LHCN-M2 (cell line): ENCODE measurements at places on chromosomes 12 and 14. TPM values are rescaled to one million over a fixed set of nuclear protein-coding genes. Genes with fewer than 3 reads are reported as not detected.
A peak's percentile ranks its signal among the peaks of the same experiment; 100 is the strongest.

The CNIH1 gene
- 144 and 255 TPM in 2 replicates for total RNA-seq

The PPP1R36 gene
- total RNA-seq, result 0.58 and 1.1 TPM in 2 replicates

The GPX2 gene
- total RNA-seq, result not detected in 2 replicates

The CMA1 gene
- not detected in 2 replicates for total RNA-seq

The RXYLT1 gene
- total RNA-seq, result 30.6 and 32.9 TPM in 2 replicates

GRCh38 chr12:4432878-4433744 is 12.5 kb downstream of the FGF6 start:
- no peak for DNase-seq

- peak; percentile 4 for DNase-seq
Measured at GRCh38 chr12:8912914-8913313, 1.4 kb upstream of the PHC1 start.

DNA sequence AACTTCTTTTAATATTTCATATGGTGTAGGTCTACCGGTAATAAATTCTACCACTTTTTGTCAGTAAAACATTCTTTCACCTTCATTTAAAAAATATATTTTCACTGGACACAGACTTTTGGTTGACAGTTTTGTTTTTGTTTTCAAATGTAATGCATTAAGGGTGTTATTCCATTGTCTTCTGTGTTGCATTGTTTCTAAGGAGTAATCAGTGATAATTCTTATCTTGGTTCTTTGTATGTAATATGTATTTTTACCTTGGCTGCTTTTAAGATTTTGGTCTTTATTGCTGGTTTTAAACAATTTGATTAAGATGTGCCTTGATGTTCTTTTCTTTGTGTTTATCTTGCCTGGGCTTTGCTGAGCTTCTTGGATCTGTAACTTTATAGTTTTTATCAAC is 4.1 kb downstream of the MAP1LC3B2 start:
- DNase-seq, result no peak

DNA sequence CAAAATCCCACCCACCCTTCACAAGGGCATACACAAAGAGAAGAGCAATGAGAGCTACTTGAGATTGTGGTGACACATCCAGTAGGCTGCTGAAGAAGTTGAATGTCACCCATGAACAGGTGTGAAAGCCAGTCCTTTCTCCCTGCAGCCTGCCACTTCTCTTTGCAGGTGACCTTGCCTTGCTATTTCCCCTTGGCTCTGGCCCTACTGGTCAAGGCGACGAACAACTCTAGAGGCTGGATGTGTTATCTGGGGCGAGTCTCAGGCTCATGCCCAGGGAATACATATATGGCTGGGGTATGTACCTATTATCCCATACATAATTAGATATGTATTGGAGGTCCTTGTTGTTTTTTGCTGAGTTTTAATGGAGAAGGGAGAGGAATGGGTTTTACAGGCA is 70.2 kb upstream of the EGLN3 start:
- no peak for DNase-seq

DNA sequence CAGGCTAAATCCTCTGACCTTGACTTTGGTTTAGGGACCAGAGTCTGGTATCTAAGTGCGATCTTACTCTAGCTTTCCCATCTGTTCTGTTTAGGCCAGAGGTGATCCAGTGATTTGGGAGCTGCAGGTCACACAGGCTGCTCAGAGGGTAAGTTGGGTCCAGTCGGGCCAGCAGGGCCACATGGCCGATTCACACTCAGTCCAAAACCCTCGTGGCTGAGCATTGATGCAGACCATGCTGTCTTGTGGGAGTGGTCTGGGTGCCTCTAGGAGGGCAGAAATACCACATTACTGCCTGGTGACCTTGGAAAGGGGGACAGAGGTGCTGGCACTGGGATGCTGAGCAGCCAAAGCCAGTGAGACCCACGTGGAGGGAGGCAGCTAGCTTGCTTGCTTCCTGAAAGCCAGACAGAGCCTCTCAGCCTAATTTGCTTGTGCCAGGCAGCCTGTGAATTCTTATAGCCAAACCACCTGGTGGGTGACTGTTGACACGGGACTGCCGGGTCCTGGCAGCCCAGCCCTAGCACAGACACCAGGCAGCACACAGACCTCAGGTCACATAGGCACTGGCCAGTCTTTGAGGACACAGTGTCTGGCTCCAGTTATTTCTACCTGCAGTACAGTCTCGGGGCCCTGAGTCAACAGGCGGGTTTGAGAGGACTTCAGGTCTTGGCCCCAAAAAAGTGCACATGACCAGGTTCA is 31.7 kb downstream of the ESRRB start:
- no peak for DNase-seq

DNA sequence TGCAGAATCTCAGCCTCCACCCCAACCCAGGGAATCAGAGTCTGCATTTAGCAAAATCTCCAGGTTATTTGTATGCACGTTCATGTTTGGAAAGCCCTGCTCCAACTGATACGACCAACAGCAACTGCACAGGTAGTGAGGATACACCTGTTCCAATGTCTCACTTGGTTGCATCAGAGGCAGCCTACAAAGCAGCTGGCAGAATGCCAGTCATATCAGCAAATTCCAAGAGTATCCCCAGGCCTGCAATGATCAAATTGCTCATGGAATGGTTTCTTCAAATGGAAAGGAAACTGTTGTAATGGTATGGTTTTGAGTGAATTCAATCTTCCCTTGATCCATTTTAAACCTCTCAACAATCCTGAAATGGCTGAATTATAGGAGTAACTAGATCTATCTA is 75.4 kb downstream of the GRIP1 start:
- no peak for DNase-seq

DNA sequence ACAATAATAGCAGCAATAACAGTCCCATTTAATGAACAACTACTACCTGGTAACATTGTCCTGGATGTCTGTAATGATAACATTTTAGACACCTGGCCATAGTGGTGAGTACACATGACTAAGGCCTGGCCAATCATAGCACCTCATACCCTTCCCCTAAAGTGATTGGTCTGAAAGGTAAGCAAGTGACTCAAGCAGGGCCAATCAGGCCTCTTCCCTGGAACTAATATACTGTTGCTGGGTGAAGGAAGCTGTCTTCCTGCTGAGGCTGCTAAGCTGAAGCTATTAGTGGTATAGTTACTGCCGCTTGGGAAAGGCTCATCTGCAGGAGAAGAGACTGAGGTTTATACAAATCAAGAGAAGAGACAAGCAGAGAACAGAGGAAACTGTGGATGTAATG is 18.7 kb upstream of the NOS1 start:
- no peak for DNase-seq

- DNase-seq, result no peak
Measured at GRCh38 chr14:58946431-58946830, 242.0 kb upstream of the DAAM1 start.

- peak; percentile 95 for DNase-seq
Measured at GRCh38 chr12:100266835-100267602, at the start of the genes DEPDC4 and SCYL2. TSS of gene DEPDC4 (minus strand) at chr12:100267079. CDS start at chr12:100267076, 3 bp downstream. TSS of gene SCYL2 (plus strand) at chr12:100267177. CDS start at chr12:100282971, 15,794 bp downstream.
